GM03348 (cell line): ENCODE measurements at places on chromosomes 12 and 14.

DNA sequence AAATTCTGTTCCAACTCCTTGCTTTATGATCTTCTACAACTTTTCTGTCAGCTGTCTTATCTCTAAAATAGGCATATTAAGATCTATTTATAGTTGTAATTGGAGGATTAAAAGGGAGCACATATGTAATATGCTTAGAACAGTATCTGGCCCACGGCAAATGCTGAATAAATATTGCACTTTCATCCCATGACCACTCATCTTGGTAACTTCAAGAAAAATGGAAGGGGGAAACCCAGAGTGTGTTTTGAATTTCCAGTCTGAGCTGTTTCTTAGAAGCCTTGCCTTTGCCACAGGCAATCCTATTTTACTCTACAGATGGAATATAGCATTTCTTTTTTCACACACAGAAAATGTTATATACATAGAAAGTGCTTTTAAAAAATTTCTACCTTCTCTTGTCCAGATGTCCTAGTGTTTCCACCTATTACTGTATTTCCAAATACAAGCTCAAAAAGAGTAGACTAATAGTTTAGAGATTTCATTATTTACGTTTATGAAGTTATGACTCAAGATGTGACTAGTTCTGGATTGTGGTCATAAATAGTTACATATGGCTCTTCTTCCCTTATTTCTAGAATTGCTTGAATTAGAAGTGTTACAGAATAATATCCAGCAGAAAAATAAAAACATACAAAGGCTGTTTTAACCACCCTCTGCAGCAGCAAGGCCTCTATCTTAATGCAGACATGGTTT is 6.2 kb upstream of the STXBP6 start:
- peak; percentile 20 for DNase-seq

- DNase-seq, result no peak
Observed at GRCh38 chr14:43894534-43894933, 612.5 kb downstream of the FSCB start.

- no peak for DNase-seq
Observed at GRCh38 chr14:69275331-69275730, 15.4 kb downstream of the GALNT16 start.

DNA sequence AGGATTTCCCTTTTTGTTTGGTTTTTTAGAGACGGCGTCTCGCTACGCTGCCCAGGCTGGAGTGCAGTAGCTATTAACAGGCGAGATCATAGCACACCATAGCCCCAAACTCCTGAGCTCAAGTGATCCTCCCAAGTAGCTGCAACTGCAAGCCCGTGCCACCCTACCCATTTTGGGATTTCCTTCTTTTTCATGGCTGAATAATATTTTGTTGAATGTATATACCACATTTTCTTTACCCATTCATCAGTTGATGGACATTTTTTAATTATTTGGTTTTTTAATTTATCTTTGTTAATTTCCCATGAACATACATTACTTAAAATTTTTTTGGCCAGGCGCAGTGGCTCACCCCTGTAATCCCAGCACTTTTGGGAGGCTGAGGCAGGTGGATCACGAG is 15.2 kb downstream of the PITPNM2 start:
- DNase-seq, result no peak

- DNase-seq, result no peak
Observed at GRCh38 chr12:92226071-92226661, 80.5 kb upstream of the BTG1 start.

DNA sequence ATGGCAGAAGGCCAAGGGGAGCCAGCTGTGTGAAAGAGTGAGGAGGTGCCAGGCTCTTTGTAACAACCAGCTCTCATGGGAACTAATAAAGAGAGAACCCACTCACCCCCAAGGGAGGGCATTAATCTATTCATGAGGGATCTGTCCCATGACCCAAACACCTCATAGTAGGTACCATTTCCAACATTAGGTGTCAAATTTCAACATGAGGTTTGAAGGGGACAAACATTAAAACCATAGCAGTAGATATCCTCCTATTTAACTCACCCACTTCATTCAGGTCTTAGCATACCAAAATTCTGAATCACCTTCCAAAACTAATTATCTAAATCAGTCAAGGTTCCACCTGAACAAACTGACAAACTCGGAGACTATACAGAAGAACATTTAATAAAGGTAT is 75.3 kb downstream of the PPFIA2 start:
- no peak for DNase-seq

GRCh38 chr12:25771041-25771440 is 187.4 kb upstream of the RASSF8 start:
- DNase-seq, result no peak

DNA sequence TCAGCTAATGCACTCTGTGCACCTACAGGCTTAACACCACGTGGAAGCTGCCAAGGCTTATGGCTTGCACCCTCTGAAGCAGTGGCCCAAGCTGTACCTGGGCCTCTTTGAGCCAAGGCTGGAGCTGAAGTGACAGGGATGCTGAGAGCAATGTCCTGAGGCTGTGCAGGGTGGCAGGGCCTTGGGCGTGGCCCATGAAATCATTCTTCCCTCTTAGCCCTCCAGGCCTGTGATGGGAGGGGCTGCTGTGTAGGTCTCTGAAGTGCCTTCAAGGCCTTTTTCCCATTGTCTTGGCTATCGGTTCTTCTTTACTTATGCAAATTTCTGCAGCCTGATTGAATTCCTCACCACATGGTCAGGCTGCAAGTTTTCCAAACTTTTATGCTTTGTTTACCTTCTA is 47.4 kb upstream of the TMTC1 start:
- DNase-seq, result no peak

- no peak for DNase-seq
Observed at GRCh38 chr12:9084417-9084816, 31.3 kb downstream of the A2M start.

DNA sequence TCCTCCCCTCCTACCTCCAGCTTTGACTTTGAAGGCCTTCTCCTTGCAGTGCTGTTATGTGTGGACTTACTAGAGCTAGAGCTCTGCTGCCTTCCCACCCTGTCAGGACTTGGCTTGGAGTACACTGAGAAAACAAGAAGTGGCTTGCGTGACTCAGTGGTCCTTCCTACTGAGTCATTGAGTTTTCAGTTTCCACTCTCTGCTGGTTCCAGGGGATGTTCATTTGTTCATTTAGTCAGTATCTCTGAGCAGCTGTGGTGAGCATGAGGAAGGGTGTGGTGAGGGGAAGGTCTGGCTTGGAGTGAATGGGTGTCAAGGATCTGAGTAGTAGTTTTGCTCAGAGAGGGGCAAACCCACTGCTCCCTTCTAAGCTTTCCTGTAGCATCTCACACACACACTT is 17.2 kb upstream of the ELK3 start:
- DNase-seq, result peak; percentile 60

- DNase-seq, result no peak
Observed at GRCh38 chr12:120678572-120678971, 8.4 kb upstream of the MLEC start.

DNA sequence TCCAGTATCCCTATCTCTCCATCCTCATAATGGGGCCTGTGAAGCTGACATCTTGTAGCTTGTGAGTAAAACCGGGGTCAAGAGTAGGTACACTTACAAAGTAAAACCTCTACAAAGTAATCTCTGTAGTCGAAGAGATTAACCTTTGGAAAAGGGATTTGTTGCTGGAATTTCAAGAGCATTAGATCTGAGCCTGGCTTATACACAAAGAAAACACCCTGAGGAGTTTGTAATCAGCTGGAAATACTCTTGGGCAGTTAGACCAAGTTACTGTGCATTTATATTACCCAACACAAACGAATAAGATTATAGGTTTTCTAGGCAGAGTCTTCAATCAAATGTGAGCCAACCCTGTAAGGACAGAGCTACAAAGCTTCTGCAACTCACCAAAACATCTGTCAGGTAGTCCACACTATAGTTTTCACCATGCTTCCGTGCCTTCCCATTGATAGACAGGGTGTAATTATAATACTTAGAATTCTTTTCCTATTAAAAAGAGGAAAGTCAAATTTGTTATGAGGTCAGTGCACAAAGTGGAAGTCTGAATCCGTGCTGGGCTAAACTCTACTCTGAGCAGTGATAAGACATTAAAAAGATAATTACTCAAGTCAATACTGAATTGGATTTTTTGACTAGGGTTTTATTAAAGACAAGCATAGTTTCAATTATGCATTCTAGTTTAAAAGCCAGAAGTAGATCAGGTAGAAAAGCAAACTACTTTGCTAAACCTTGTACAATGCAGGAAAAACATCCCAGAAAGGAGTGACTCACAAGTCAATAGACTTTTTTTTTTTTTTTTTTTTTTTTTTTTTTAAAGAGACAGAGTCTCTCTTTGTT is 14.6 kb downstream of the GNS start:
- DNase-seq, result peak; percentile 50

- no peak for DNase-seq
Observed at GRCh38 chr12:27309293-27309994, 23.2 kb upstream of the BMAL2 start.

DNA sequence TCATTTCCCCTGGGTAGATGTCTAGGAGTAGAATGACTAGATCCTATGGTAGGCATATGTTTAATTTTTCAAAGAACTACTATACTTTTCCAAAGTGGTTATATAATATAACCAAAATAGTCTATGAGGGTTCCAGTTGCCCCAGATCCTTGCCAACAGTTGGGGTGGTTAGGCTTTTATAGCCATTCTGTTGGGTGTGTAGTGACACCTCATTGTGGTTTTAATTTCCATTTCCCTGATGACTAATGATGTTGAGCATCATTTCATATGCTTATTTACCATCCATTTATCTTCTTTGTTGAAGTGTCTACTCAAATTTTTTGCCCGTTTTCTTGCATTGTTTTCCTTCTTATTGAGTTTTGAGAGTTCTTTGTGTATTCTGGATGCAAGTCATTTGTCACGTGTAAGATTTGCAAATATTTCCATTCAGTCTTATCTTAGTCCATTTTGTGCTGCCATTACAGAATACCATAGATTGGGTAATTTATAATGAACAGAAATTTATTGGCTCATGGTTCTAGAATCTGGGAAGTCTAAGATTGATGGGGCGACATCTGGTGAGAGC is 4.7 kb downstream of the SYNE2 start:
- DNase-seq, result no peak

DNA sequence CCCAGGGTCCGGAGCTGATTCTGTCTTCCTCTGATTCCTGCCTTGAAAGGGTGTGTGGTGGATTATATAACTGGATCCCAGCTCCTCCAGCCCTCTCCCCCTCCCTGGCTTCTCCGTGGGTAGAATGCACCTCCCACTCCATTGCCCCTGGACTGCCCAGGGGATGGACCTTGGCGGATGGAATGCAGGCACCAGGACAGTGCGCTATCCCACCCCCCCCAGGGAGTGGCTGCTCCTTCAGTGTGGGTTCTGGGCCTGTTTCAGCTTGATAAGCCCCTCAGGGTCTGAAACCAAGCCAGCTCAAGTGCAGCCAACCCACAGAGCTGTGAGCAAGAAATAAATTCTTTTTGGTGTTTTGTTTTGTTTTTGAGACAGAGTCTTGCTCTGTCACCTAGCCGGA is 112.4 kb upstream of the TMEM132D start:
- DNase-seq, result no peak

GRCh38 chr12:117830471-117830870 is 138.3 kb downstream of the KSR2 start:
- DNase-seq, result no peak
